ENCODE measurements at places on chromosomes 1 and 21.
A peak's percentile ranks its signal among the peaks of the same experiment; 100 is the strongest.

DNA sequence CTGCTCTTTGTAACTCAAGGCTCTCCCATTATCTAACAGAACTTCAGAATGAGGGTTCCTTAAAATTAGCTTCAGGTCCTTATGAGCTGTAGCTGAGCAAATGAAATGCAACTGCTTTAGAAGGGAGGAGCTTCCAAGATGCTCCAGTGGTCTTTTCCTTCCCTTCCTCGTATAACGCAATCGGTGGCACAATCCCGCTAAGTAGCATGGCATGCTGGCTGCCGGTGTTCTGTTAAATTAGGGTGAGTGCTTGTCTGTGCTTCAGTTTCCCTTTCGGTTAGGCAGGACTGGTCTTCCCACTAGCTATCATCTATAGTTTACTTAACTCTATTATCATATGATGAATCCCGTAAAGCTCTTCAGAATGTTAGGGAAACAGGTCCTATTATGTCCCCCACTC, 917 bp downstream of the KIAA0040 start:
- peak; percentile 4 for DNase-seq

DNA sequence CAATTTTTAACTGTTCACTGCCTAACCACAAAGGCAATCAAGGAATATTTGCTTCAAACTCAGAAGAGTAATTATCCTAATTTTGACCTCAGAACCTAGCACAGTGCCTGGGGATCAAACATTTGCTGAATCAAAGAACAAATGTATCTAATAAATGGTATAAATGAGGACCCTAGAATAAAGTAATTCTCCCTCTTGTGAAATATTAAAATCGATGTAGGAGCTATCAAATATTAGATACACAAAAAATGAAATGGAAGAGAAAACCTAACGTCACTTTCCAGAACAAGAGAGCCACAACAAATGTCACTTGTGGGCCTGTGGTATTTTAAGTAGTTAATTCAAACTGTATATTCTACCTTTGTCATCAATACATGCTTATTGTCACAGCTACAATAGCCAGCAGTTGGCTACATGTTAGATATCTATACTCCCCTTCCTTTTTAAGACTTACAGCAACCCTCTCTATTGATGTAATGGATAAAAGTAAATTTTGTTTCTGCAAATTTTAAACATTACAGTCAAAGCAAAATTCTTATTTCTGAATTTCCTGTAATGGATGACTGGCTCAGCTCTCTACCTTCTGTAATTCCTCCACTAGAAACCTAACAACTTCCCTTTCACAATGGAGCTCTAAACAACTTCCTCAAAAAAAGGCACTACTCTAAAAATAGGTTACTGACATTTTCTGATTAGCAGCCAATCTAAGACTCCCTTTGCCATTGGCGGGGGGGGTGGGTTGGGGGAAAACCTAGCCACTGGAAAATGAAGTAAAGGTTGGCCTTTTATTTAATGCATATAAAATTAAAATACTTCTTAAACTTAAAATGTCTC, 37.6 kb downstream of the PUM1 start:
- DNase-seq: no peak

DNA sequence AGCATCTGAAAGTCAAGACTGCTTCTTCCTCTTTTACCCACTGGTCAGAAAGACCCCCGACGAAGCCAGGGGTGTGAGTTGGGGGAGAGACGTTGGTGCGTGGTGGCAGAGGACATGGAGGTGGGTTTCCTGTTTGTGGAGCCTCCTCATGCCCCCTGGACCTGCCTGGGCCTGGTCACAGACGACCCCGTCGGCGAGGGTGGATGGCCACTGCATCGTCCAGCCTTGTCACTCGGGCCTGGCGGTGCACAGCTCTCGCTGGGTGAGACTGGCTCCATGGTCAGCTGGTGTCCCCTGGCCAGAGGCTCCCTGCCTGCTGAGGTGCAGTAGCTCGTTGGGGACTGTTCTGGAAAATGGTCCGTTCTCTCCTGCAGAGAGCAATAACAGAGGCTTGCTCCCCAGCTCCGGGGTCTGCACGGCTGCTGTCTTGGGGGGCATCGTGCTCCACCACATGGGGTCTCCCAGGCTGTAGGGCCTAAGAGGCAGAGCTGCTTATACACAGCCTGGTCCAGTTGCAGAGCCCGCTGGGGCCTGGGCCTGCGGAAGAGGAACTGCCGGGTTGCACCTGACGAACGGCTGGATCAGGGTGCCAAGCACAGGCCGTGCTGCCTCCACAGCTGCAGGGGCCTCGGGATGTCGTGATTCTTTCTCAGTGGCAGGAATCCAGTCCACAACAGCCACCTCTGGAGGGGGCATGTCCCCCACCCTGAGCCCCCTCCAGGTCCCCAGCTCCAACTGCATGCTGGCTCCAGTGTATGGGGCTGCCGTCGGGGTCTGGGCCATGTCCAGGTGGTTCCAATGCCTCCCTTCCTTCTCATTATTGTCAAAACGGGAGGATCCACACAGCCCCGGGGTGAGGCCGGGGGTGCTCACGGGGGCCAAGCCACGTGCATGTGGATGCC, 18.0 kb upstream of the ACTRT2 start:
- no peak for DNase-seq

- no peak for DNase-seq
Measured at GRCh38 chr1:20095564-20096434, 23.5 kb downstream of the PLA2G2D start.

DNA sequence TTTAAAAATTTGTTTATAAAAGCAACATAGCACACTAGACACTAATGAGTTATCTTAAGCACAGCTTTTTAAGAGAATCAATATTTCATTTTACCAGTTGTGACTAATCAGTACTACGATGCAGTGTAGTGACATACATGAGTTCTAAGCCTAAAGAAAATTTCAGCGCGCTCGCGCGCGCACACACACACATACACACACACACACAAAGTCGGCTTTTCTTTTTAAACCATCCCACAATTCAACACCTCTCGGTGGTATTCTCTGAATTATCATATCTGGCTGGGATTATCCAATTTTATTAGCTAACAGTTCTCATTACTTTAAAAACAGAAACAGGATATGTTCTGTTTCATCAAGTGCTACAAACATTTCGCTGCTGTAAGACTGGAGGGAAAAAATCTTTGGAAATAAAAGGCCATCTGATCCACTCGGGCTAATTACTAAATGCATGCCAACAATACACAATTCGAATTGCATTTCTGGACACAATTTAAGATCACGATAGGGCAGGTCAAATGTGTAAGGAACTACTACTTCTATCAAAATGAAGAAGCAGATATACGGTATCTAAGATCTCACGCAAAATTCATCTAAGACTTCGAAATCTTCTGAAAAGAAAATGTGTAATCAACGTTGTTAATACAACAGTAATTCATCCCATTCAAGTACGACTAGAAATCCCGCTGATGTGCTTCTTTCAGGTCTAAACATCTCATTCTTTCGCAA, 1.2 kb downstream of the TUT4 start:
- peak; percentile 57 for DNase-seq

- DNase-seq: no peak
Measured at GRCh38 chr1:177849130-177849529, 120.7 kb downstream of the SEC16B start.

DNA sequence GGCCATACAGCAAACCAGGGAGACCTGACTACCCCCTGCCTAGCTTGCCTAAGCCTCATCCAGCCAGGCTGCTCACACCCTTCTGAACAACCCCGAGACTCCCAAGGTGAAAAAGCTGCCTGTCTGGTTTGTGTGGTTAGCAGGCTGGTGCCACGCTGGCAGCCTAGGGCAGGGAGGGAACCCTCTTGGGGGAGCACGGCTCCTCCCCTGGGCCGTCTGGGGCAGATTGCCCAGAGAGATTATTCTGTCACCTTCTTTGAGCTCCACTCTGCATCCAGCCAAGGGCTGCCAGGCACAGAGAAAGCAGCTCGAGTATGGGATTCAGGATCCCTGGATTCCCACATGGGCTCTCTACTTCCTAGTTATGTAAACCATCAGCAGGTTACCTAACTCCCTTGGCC, 27.5 kb upstream of the TCEA3 start:
- peak; percentile 52 for DNase-seq

- DNase-seq: no peak
Measured at GRCh38 chr1:16617778-16618580, 4.6 kb upstream of the NBPF1 start.

GRCh38 chr1:236514703-236515442, 8.9 kb upstream of the LGALS8 start:
- no peak for DNase-seq

GRCh38 chr1:6783936-6784559, 1.2 kb upstream of the CAMTA1 start:
- DNase-seq: no peak

DNA sequence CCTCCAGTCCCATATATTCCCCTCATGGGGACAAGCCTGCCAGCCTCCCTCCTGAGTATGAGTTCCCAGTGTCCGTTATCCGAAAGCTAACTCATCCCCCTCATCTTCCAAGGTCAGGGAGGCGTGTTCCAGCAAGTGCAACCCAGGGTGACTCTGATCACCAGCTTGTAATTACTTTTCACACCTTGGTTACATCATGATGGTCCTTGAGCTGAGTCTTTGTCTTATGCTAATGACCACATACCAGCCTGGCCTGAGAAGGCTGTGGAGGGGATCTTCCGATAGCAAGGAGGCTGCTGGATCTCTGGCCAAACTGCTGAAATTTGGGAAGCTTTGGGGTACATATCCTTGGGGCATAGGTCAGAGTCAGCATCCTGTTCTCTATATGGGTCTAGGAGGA, 99.6 kb downstream of the DDX20 start:
- no peak for DNase-seq

GRCh38 chr1:167722870-167723251, 1.1 kb downstream of the MPZL1 start:
- no peak for DNase-seq

DNA sequence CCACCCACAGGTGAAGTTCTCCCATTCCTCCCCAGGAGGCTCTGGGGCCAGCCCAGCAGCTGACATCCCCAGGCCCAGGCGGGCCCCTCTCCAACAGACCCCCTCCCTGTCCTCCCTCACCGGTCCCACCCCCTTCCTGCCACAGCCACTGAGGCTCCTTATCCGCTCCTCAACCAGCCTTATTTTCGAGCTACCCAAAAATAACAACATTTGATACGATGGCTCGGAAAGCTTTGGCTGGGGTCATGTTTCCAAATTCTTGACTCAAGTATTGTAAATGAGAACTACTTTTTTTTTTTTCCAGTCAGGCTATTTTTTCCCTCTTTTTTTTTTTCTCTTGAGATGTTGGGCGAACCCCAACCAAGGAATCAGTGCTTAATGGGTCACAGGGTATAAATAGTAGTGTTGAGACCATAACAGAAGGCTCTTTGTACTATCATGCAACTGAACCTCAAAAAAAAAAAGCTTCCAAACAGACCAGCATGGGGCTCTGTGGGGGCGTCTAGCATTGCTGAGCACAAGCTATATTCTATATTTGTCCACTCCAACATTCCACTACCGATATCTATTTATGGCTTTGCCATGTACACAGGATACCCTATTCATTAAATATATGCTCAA, 27.2 kb downstream of the IRF2BP2 start:
- DNase-seq: no peak

- no peak for DNase-seq
Measured at GRCh38 chr1:28897789-28898188, 16.6 kb upstream of the EPB41 start.

GRCh38 chr1:246726255-246726679, 2.1 kb downstream of the SCCPDH start:
- no peak for DNase-seq

- no peak for DNase-seq
Measured at GRCh38 chr1:55034476-55035133, 4.7 kb upstream of the PCSK9 start.

DNA sequence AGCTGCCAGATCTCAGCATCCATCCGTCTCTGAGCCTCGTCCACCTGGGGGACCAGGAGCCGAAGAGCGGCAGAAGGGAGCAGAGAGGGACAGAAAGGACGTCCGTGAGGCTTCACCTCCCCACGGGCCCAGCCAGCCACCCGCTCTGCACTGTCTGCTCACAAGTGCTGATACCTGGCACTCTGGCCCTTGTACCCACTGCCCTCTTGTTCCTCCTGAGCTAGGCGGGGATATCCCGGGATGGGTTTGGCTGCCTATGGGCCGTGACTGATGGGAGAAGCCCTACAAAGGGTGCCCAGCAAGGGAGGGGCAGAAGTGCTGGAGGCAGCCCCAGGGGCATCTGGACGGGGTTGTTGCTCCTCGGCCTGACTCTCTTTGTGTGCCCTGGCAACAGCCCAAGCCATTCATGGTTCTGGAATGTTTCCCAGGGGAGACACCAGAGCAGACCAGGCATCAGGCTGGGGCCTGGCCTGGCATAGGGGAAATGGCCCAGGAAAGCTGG, 57.6 kb downstream of the LDLRAD2 start:
- DNase-seq: peak; percentile 97

DNA sequence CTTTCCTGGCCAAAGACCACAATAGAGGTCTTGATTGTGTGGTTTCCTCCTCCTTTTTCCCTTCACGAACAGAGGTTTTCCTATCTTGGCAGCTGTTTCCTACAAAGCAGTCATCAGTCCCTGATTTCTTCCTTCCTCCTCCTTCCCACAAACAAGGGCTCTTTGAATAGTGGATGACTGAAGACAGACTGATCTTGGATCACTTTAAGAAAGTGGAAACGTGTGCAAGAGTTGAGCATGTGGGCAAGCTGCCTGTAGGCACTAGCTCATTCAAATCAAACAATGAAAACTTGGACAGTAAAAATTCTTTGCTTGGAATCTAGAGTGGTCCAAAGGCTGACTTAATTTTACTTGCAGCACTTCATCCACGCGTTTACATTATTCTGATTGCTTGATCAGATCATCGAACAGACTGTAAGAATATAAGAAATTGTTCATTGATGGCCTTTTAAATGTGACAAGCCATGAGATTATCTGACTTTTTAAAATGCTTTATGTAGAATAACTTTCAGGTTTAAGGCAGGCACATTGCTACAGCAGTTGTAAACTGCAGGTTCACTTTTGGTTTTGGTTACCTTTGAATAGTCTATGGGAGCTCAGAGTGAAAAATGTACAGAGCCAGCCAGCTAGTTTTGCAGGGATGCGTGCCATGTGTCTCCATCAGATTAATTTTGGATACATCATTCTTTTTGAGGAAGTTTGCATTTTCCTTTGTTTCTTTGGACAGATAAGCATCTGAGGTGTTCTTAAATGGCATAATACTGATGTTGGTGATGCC, 34.4 kb downstream of the ADGRL2 start:
- DNase-seq: peak; percentile 0

GRCh38 chr1:177857285-177857684, 112.6 kb downstream of the SEC16B start:
- DNase-seq: no peak

GRCh38 chr1:54296666-54297065, 96.7 kb downstream of the MRPL37 start:
- no peak for DNase-seq

GRCh38 chr1:153386500-153386901, 4.4 kb downstream of the S100A8 start:
- DNase-seq: no peak

- DNase-seq: no peak
Measured at GRCh38 chr1:31549809-31550620, 26.3 kb upstream of the TINAGL1 start.

All from EL (cell line).